Mammary microvascular endothelial cell (primary cell): ENCODE measurements at places on chromosomes 5 and 9. TPM values are rescaled to one million over a fixed set of nuclear protein-coding genes. Genes with fewer than 3 reads are reported as not detected.

AGXT2 gene
- not detected in 2 replicates for total RNA-seq

UBE2QL1 gene
- not detected in 2 replicates for total RNA-seq

RAD23B gene
- total RNA-seq = 65.9 and 67.4 TPM in 2 replicates

APBA1 gene
- total RNA-seq = 12.9 and 16.0 TPM in 2 replicates

ADAMTSL1 gene
- total RNA-seq = 33.3 and 45.4 TPM in 2 replicates

FGFR4 gene
- total RNA-seq = 1.7 and 2.3 TPM in 2 replicates

COL5A1 gene
- total RNA-seq = 10.1 and 14.1 TPM in 2 replicates

ADGRD2 gene
- total RNA-seq = not detected in 2 replicates

GABRA6 gene
- total RNA-seq = not detected in 2 replicates

PCDHB4 gene
- total RNA-seq = 0.07 and 0.10 TPM in 2 replicates

PCDHGA5 gene
- 0.53 and 0.79 TPM in 2 replicates for total RNA-seq

TAF11L10 gene
- total RNA-seq = not detected in 2 replicates

FSTL4 gene
- not detected in 2 replicates for total RNA-seq

ANKRD18B gene
- 0.34 and 0.53 TPM in 2 replicates for total RNA-seq

TRIM7 gene
- 13.6 and 16.6 TPM in 2 replicates for total RNA-seq

ZBED3 gene
- 1.5 and 4.7 TPM in 2 replicates for total RNA-seq

RXRA gene
- total RNA-seq = 20.9 and 22.4 TPM in 2 replicates

COL15A1 gene
- 9.6 and 10.0 TPM in 2 replicates for total RNA-seq

LAMC3 gene
- 0.10 and 0.20 TPM in 2 replicates for total RNA-seq

MELK gene
- 46.7 and 47.2 TPM in 2 replicates for total RNA-seq

SAPCD2 gene
- total RNA-seq = 28.1 and 30.2 TPM in 2 replicates

RGS7BP gene
- total RNA-seq = 0.07 and 0.20 TPM in 2 replicates

PRUNE2 gene
- total RNA-seq = 9.7 and 15.5 TPM in 2 replicates

ABCA2 gene
- total RNA-seq = 6.9 and 7.3 TPM in 2 replicates

ACER2 gene
- 7.4 and 9.1 TPM in 2 replicates for total RNA-seq

DRD1 gene
- total RNA-seq = not detected in 2 replicates

TGFBR1 gene
- total RNA-seq = 8.9 and 10.8 TPM in 2 replicates

SH3GL2 gene
- total RNA-seq = 0.07 TPM in 1 of 2 replicates, not detected in the other

AIF1L gene
- 18.6 and 19.2 TPM in 2 replicates for total RNA-seq

UQCRQ gene
- total RNA-seq = 170 and 247 TPM in 2 replicates

CDX1 gene
- total RNA-seq = not detected in 2 replicates

DMRT3 gene
- total RNA-seq = not detected in 2 replicates

MAPK9 gene
- 19.8 and 22.4 TPM in 2 replicates for total RNA-seq

SGCD gene
- 0.34 TPM in 1 of 2 replicates, not detected in the other for total RNA-seq

LCN10 gene
- total RNA-seq = 0.44 TPM in 1 of 2 replicates, not detected in the other

STK32A gene
- 0.07 TPM in 1 of 2 replicates, not detected in the other for total RNA-seq

FOCAD gene
- total RNA-seq = 43.5 and 49.9 TPM in 2 replicates

DNM1 gene
- total RNA-seq = not detected in 2 replicates

CCNO gene
- 0.13 and 0.44 TPM in 2 replicates for total RNA-seq

AP3S1 gene
- 72.0 and 99.3 TPM in 2 replicates for total RNA-seq

ALDH7A1 gene
- 15.8 and 19.6 TPM in 2 replicates for total RNA-seq

CDC20B gene
- not detected in 2 replicates for total RNA-seq

SLC6A3 gene
- total RNA-seq = not detected in 2 replicates

SERINC5 gene
- total RNA-seq = 3.9 and 5.0 TPM in 2 replicates

CDKN2B-AS1 gene
- 1.1 and 1.7 TPM in 2 replicates for total RNA-seq

CDO1 gene
- total RNA-seq = 0.15 and 1.2 TPM in 2 replicates

LHX3 gene
- not detected in 2 replicates for total RNA-seq

OR1Q1 gene
- total RNA-seq = not detected in 2 replicates

SAXO1 gene
- not detected in 2 replicates for total RNA-seq

GFI1B gene
- not detected in 2 replicates for total RNA-seq

PPP2R2B gene
- total RNA-seq = 0.27 TPM in 1 of 2 replicates, not detected in the other

PCSK1 gene
- 2.8 and 2.9 TPM in 2 replicates for total RNA-seq

DBH gene
- not detected in 2 replicates for total RNA-seq

TMEM171 gene
- 16.9 and 17.6 TPM in 2 replicates for total RNA-seq

PCDHB1 gene
- not detected in 2 replicates for total RNA-seq

ARID3C gene
- 0.34 TPM in 1 of 2 replicates, not detected in the other for total RNA-seq

SNAPC3 gene
- total RNA-seq = 21.4 and 21.5 TPM in 2 replicates

SYK gene
- total RNA-seq = not detected in 2 replicates

ALDH1B1 gene
- total RNA-seq = 26.6 and 27.1 TPM in 2 replicates
